Bone marrow (tissue), 2 donors: ENCODE measurements at places on chromosomes 11 and 22.

DNA sequence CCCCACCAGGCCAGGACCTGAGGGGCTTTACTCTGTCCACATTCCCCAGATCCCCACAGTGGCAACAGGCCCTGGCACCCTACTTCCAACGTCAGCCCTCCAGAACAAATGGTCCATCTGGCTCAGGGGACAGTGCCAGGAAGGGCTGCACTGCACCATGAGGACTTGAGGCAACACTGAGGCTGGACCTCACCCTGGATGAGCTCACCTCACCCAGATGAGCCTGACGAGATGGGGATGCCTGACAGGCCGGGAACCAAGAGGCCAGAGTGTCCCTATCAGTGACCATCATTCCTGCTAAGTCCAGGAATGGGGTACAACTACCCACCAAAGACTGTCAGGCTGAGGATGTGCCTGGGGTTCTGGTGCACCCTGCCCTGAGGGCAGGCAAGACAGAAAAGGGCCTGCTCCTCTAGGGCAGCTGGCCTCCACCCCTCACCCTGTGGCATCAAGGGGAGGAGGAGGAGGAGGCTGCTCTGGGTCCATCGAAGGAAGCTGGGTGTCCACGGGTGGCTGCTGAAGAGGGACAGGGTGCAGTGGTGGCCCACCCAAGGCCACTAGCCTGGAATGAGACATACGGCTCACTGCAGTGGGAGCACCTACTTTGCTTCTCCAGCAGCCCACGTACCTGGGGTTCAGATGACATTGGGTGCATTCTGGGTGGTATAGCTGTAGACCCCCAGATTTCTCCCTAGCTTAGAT lies 14.6 kb downstream of the RSPH14 start:
- no peak for DNase-seq

DNA sequence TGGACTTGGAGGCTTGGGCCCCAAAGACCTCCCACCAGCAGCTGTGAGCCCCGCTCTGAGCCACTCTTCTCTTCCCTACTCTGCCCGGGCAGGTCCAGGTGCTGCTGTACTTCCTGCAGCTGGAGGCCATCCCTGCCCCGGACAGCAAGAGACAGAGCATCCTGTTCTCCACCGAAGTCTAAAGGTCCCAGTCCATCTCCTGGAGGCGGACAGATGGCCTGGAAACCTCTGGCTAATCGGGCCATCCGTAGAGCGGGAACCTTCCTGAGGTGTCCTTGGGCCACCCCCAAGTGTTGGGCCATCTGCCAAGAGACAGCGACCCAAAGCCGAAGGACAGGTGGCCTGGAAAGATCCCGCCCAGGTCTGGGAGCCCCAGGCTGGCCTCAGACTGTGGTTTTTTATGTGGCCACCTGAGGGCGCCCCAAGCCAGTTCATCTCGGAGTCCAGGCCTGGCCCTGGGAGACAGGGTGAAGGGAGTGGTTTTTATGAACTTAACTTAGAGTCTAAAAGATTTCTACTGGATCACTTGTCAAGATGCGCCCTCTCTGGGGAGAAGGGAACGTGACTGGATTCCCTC lies 135.1 kb downstream of the BCR start:
- peak; percentile 12 for DNase-seq

DNA sequence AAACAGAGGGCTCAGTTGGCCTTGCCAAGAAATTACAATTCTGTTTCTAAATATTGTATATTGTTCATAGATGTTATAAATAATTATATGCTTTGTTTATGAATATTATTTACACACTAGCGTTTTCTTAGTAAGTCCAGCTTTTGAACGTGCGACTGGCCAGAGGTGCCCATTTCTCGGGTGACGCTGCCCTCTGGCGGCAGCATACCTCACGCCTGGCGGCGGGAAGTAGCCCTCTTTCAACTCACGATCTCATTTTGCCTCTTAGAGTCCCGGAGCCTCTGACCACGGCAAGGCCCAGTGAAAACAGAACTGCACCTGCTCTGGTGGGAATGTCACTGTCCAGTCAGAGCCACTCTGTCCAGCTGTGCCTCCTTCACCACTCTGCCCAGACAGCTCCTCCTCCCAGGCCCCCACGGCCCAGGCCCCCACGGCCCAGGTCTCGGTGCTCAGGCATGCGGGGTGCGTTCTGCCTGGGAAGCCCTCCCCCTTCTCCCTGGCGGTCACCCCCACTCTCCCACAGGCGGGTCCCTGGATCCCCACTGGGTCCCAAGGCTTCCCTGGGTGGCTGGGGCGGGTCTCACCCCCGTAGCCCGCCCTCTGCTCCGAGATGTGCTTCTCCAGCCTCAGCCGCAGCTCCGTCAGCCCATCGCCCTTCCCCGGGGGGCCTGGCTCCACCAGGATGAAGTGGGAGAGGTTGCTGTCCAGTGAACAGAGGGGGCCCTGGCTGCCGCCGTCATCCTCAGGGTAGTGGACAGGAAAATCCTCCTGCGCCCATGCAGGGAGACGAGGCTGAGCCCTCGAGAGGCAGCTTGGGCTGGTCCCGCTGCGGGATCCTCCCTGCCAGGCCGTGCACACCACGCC lies 19.3 kb downstream of the TSSC4 start:
- DNase-seq: peak; percentile 21

GRCh38 chr11:57571606-57572005 lies 4.1 kb upstream of the UBE2L6 start:
- no peak for DNase-seq

DNA sequence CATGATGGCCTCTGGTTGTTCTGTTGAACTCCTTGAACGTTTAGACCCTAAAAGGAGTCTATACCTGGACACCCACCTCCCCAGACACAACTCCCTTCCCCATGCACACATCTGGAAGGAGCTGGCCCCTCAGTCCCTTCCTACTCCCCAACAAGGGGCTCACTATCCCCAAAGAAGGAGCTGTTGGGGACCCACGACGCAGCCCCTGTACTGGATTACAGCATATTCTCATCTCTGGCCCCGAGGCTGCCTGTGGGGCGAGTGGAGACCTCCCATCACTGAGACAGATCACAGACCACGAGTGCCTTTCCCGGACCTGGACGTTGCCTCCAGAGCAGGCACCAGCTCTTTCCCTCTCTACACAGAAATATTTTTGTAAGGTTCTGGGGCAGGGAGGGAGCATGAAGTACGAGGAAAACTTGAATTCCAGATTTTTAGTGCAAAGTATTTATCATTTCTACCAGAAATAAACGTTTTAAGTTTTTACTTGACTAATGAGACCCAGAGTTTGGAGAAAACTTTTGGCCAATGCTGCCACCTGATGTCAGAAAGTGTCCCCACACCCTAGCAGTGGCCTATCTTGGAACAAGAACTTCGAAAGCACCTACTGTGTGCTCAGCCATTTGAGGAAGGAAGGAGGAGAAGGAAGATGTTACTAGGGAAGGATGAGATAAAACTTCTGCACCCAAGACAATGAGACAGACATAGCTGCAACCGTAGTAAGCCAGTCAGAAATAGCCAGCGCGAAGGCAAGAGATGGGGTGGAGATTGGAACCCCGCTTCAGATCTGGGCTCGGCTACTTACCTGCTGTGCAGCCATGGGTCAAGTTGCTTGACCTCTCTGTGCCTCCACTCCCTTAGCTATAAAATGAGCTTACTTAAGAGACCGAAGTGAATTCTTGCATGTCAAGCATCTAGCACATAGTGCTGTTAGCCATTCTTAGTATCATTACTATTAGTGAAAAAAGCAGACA lies 10.2 kb upstream of the POU2F3 start:
- no peak for DNase-seq

DNA sequence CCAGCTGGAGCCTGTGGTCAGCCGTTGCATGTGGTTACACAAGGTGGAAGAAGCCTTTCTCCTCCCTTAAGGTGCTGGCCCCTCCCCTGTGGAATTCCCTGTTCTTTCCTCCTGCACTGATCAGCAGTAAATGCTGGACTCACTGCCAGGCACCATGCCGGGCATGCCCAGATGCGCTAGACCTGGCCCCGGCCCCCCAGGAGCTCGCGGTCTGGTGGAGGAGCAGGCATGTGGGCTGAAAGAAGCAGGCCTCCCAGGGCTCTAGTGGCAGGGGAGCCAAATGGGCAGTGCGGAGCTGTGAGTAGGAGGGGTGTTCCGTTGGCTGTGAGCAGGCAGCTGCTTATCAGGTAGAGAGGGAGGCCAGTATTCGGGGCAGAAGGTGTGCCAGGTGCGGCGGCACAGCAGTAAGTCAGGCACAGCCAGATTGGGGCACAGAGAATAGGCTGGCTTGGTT lies 10.2 kb downstream of the DGKZ start:
- DNase-seq: no peak

DNA sequence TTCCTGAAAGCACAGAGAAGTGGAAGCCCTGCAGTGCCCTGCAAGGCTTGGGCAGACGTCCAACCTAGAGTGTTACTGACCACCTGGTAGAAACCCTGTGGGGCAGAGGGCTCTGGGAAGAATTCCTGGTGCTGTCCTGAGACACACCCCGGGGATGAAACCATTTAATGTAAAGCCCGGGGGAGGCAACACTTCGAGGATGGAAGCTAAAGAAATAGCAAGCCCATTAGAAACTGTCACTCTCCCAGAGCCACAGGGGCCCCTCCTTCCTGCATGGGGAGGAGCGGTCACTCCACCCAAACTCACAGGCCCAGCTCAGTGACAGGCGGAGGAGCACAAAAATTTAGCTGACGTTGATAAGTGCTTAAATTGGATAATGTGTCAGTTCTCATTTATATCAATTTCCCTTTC lies 57.6 kb downstream of the NRXN2 start:
- no peak for DNase-seq

- no peak for DNase-seq
Observed at GRCh38 chr11:68141246-68142027, 20.2 kb upstream of the CHKA start.

- peak; percentile 82 for DNase-seq
Observed at GRCh38 chr22:24434471-24435322, 7.3 kb downstream of the ADORA2A start.

DNA sequence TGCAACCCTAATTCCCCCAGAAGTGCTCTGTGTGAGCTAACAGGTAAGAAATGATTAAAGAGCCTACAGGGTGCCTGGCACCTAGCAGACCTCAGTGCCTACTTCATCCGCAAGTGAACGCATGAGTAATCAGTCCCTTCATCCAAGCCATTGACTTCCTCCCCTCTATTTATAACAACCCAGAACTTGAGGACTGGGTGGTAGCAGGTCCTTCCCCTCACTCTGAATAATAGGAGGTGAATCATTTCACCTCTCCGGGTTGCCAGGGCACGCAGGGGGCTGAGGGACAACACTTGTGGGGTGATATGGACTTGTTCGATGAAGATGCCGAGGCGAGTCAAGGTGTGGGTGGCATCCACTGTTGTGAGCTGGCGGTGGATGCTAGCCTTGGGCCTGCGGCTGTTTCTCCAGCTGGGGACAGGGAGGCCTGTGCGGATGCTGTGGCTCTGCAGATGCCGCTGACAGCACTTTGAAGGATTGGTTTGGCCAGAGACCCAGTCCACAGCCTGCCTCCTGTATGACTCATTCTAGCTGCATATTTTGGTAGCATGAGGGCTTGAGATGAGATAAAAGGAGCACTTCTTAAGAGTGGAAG lies 11.7 kb upstream of the SORL1-AS1 start:
- peak; percentile 98 for DNase-seq

GRCh38 chr11:7604331-7604955 lies 68.9 kb downstream of the CYB5R2 start:
- no peak for DNase-seq

DNA sequence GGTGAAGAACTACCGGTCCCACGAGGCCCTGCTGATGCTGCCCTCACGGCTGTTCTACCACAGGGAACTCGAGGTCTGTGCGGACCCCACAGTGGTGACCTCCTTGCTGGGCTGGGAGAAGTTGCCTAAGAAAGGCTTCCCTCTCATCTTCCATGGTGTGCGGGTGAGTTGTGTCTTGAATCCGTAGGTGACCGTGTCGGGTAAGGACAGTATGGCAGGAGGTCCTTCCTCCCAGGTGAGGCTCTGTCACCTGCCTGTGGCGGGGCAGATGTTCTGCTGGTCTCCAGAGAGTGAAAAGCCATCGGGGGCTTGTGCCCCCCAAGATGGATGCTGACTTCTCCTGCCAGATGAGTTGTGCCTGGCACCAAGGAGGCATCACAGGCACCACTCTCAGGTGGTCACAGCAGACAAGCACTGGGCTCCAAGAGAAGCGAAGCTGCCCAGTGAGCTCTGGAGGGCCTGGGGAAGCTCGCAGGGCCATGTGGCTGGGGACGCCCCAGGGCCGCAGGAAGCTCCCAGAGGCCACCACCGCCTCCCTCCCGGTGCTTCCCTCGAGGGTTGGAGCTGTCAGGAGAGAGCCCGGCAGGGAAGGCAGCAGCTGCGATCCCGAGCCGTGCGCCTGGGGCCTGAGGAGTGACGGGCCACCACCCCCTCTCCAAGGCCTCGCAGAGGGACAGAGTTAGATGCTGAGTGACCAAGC lies 17.3 kb upstream of the PANX2 start:
- DNase-seq: no peak

DNA sequence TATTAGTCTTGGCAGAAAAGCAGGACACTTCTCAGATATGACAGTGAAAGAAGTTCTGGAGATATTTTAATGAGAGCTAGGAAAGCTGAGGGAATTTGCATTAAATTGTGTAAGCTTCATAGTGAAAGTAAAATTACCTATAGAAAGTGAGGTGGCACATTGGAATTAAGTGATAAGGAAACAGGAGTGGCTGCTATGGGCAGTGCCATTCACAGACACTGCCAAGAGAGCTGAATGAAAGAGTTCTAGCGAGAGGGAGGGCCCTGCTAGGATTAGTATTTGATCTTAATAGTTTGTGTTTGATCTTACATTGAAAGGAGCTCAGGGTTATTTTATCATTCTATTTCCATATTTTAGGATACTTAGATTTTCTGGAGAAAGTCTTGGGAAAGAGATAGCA lies 351.9 kb downstream of the DDX10 start:
- no peak for DNase-seq

- no peak for DNase-seq
Observed at GRCh38 chr11:30861531-30861930, 275.4 kb upstream of the MPPED2 start.

DNA sequence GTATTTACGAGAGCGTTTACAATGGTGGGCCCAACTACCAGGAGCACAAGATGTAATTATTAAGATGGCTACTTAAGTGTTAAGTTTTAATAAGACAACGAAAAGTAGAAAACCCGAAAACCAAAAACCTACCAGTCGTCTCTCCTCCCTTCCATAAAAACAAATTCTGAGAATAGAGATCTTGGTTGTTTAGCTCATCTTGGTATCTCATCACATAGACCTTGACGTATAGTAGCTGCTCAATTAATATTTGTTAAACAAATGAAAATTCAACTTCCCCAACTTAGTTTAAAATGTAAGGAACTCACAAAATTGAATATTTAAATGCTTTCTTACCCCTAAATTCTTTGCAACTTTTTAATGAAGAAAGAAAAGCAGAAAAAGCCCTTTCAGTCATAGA lies 669 bp downstream of the KDM4D start:
- no peak for DNase-seq

GRCh38 chr11:44785856-44786607 lies 59.3 kb downstream of the TSPAN18 start:
- no peak for DNase-seq
